Stimulated activated CD4-positive, alpha-beta T cell treated with anti-CD3 and anti-CD28 coated beads, TNF-alpha, amount 100 ng/mL, for 1 hour (primary cell): ENCODE measurements at places on chromosomes 4 and X.

DNA sequence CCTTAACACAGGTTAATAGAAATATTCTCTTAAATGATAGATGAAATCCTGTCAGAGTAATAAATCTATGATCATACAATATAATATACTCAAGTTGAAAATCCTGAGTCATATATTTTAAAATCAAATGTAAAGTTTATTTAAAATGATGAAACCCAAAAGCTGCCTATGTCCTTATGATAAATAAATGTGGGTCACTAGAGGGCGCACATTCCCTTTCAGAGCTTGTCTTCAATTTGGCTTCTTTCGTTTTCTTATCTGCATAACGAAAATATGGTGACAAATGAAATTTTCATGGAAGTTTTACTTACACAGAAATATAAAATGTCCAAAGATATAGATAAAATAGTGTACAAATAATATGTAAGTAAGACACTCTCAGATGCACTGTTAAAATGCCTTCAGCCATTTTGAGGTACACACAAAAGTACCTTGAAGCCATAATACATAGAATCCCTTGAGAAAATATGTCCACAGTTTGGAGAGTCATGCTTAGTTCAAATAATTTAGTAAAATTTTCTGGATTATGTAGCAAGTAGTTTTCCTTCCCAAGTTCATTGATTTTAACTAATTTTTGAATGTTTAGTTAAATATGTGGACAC is 680.4 kb downstream of the DMD start:
- DNase-seq, result no peak

DNA sequence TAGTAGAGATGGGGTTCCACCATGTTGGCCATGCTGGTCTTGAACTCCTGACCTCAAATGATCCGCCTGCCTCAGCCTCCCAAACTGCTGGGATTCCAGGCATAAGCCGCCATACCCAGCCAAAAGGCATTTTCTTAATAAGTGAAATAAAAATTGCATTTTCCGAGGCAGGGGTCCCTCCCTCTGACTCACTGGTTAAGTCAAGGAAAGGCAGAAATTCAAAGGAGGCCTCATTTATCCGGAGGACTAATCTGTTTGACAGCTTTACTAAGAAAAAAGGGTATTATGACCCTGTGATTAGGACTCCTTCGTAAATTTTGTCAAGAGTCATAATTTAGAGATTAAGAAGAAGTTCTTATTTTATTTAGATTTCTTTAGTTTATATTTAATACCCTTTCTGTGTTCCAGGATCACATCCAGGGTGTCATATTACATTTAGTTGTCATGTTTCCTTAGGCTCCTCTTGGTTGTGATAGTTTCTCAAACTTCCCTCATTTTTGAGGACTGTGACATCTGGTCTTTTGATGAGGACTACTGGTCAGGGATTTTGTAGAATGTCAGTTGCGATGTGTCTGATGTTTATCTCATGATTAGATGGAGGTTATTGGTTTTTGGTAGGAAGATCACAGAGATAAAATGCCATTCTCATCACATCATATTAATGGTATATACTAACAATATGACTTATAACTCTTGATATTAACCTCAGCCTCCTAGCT is 753.7 kb upstream of the AMOT start:
- DNase-seq, result no peak

DNA sequence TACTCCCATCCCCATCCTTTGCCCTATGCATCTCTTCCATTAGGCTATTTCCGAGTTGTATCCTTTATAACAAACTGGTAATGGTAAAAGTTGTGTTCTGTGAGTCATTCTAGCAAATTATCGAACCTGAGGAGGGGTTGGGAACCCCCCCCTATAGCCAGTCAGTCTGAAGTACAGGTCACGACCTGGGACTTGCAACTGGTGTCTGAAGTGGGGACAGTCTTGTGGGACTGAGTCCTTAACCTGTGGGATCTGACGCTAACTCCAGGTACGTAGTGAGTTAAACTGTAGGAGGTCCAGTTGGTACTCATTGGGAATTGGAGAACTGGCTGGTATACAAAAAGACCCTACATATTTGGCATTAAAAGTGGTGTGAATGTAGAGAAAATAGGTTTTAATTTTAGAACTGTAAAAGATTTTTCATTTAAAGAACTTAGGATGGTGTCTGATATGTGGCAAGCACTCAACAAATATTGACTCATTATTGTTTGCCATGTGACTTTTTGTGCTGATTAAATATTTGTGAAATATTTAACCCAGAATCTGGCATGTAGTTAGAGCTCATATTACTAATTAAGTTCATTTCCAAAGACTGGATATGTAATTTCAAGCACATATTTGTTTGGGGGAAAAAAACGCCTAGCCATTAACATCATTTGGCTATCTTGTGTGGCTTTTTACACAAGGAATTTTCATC is 50.7 kb downstream of the CHST7 start:
- DNase-seq, result no peak

GRCh38 chrX:40623139-40623536 is at the start of gene MPC1L:
Gene MPC1L, plus strand, starts transcription at chrX:40623428. Its CDS starts 138 bp downstream, at chrX:40623566.
- no peak for DNase-seq
